ENCODE measurements at places on chromosomes 2 and 18. TPM values are rescaled to one million over a fixed set of nuclear protein-coding genes. Genes with fewer than 3 reads are reported as not detected.

DNA sequence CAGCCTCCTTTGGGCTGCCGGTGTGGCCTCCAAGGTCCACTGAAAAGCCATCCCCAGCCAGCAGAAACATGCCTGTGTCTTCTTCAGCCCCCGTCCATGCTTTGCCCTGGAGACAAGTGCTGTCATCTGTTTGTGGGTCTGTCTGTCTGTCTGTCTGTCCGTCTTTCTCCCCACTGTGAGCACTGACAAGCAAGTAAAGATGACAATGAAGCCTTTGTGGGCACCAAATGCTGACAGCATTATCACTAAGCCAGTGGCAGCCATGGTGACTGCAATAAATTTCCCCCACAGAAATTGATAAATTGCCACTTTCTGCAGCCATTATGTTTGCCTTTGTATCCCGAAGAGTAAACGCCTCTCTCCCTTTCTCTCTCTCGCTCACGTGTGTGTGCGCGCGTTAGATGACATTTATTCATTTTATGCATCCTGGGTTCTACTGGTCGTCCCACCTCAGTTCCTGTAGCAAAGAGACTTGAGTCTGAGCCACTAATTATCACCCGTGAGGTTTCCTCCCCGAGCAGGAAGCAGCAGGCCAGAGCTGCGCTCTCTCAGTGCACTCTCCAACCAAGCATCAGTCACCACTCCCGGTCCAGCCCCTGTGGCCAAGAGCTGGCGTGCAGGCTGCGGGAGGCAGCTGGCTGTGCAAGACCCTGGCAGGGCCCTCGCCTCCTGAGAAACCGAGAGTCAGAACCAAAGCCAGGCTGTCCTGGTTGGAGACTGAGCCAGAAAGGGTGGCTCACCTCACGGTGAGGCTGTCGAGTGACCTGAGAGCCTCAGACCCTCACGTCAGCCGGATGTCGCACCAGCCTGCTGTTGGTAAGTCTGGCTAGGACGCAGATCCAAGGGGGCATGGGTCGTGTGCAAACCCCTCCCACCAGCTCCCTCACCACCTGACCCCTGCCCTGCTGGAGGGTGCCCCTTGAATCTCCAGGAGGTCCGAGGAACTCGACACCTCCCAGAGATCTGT is 6.9 kb downstream of the STEAP3 start:
- no peak for DNase-seq

DNA sequence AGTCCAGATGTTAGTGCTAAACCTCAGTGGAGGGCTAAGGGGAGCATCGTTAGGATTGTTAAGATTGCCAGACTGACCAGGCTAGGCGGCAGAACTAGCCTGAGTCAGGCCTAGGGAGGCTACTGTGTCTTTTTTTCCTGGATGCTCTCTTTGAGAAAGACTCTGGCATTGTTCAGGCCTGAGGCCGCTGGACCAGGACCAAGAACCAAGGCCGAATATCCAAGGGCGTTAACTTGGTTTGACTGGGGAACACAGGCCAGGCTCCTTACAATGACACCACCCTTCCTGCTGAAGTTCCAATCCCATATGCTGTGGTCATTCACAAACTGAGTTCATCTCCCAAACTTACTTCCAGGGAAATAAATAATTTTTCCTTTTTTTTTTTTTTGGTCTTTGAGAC is 10.6 kb downstream of the HTRA2 start:
- DNase-seq = no peak

GRCh38 chr2:53636596-53636995 is 131.0 kb upstream of the CHAC2 start:
- DNase-seq = no peak

GRCh38 chr2:105814291-105814940 is 69.7 kb downstream of the NCK2 start:
- no peak for DNase-seq

DNA sequence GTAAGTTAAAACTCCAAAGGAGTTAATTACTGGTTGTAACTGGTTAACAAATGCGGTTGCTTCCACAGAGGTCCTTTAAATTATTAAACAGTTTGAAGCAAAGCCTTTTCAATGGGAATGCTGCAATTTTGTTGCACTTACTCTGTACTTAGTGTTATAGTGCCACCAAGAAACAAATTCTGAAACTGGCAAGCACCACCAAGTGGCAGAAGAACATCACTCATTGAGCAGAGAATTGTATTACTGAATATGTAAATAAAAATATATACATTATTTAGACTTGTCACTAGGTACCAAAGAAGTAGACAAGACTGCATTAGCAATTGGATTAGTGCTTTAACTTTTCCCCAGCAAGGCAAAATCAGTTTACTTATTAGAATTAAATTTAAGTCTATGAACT is 2.6 kb upstream of the TMEFF2 start:
- no peak for DNase-seq

DNA sequence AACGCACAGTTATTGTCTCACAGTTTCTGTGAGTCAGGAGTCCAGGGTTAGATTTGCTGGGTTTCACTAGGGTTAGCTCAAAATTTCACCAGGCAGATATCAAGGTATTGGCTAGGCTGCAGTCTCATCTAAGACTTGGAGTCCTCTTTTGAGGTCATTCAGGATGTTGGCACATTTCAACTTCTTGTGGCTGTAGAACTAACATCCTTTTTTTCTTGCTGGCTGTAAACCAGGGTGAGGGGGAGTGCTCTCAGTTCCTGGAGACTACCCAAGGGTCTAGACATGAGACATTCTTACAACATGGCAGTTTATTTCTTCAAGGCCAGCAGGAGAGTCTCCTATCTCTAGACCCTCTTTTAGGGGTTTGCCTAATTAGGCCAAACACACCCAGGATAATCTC is 12.8 kb upstream of the CAVIN2 start:
- no peak for DNase-seq

DNA sequence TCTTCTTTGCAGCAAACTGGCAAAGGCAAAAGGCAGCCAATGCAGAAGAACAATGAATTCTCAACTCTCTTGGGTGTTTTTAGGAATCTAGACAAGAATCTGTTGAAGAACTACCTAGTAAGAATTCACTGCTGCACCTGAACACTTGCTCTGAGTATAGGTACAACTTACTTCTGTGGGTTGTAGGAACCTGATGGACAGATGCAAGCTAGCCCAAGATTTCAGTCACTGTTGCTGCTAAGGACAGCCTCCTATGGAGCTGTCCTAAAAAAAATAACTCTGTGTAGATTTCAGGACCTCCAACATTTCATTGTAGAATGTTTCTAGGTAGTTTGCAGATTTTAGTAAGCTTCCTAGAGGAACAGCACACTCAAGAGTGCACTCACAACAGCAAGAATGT is 363.5 kb downstream of the CBLN2 start:
- no peak for DNase-seq

GRCh38 chr2:197515315-197515738 is 539 bp upstream of the MOB4 start:
- peak; percentile 6 for DNase-seq

DNA sequence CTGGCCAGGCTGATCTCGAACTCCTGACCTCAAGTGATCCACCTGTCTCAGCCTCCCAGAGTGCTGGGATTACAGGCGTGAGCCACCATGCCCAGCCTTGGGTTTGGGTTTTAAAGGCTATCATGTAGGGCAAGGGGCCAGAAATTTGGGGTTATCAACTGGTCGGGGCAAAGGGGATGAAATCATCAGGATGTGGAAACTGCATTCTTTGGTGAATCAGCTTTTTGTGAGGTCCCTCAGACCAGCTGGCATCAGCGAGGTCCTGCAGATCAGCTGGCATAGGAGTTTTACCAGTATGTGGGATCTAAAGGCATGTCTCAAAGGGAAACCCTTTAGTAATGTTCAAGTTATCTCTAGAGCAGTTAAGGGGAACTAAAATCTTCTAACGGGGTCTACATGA is 6.4 kb upstream of the GEMIN6 start:
- DNase-seq = no peak

- no peak for DNase-seq
Measured at GRCh38 chr2:6354546-6354945, 511.2 kb downstream of the CMPK2 start.

- DNase-seq = no peak
Measured at GRCh38 chr18:48206887-48207286, 202.3 kb downstream of the ZBTB7C start.

DNA sequence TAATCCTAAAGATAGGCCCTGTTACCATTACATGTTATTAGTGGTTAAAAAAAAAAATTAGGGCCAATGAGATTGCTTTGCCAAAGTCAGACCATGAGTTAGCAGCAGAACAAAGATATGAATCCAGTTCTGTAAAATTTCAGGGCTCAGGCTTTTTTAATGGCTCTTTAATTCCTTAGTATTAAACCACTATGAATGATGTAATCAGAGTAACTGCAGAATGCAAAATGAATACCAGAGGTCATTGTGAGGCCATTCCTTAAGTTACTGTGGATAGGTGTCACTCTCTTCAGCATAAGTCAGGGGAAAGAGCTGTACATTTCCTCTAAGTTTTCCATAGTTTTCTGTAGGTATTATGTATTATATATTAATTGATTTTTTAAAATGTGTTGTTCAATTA is 42.2 kb upstream of the TBR1 start:
- no peak for DNase-seq

Gene ICA1L
- total RNA-seq = 4.6 TPM

Gene COX5B
- 205 TPM for total RNA-seq

Gene TBR1
- total RNA-seq = not detected

Gene DSG4
- total RNA-seq = not detected
